ENCODE measurements at places on chromosomes 2 and 18. TPM values are rescaled to one million over a fixed set of nuclear protein-coding genes. Genes with fewer than 3 reads are reported as not detected.

The ABCG8 gene
- not detected for total RNA-seq

The CHRNG gene
- 3.5 TPM for total RNA-seq

The PLGLB1 gene
- total RNA-seq = 5.4 TPM

The RRM2 gene
- 21.2 TPM for total RNA-seq

The GCG gene
- not detected for total RNA-seq

The NEUROD1 gene
- 65.5 TPM for total RNA-seq

The RNF152 gene
- total RNA-seq = 16.9 TPM

The TSN gene
- 47.8 TPM for total RNA-seq

The ACADL gene
- not detected for total RNA-seq

The RBFA gene
- 94.6 TPM for total RNA-seq

The SERPINE2 gene
- total RNA-seq = 24.6 TPM

The SLC19A3 gene
- 1.7 TPM for total RNA-seq

The LRRC30 gene
- total RNA-seq = not detected

The CCDC178 gene
- not detected for total RNA-seq

The CAVIN2 gene
- total RNA-seq = not detected

The AQP12A gene
- total RNA-seq = not detected

The SERPINB12 gene
- total RNA-seq = not detected

The SERPINB13 gene
- total RNA-seq = not detected

The C2orf80 gene
- total RNA-seq = not detected

The NGEF gene
- 7.2 TPM for total RNA-seq

The C1QL2 gene
- total RNA-seq = not detected

The DUSP2 gene
- total RNA-seq = 0.34 TPM

The TTN gene
- total RNA-seq = 0.34 TPM

The ZAP70 gene
- 1.3 TPM for total RNA-seq

Measured in glutamatergic neuron (in vitro differentiated cells).